Activated CD4-positive, CD25-positive, alpha-beta regulatory T cell (primary cell): ENCODE measurements at places on chromosomes 13 and 19.

GRCh38 chr13:45852494-45852893, 941 bp upstream of the SIAH3 start:
- no peak for DNase-seq

DNA sequence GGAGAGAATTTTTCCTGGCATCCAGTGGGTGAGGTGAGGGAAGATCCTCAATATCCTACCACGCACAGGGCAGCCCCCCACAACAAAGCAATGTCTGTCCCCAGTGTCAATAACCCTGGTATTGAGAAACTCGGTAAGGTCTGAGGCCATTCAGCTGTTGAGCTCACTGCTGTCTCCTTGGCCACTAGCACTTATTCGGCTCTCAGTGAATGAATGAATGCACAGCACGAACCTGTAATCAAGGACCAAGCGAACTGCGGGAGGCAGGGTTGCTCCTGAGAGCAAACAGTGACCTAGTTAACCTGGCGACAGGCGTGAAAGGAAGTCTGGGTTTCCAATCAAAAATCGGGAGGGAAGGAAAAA, 640 bp downstream of the ZSCAN5A start:
- DNase-seq, result no peak

DNA sequence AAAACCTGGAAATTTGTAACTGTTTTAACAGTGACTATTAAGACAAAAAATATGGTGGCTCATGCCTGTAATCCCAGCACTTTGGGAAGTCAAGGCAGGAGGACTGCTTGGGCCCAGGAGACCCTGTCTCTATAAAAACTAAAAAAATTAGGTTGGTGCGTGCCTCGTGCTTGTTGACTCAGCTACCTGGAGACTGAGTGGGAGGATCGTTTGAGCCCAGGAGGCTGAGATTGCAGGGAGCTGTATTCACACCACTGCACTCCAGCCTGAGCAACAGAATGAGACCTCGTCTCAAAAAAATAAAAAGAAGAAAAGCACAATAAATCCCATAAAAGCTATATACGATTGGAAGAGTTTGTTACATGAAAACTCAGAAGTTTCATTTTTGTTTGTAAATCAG, 23.7 kb downstream of the KLF5 start:
- no peak for DNase-seq

DNA sequence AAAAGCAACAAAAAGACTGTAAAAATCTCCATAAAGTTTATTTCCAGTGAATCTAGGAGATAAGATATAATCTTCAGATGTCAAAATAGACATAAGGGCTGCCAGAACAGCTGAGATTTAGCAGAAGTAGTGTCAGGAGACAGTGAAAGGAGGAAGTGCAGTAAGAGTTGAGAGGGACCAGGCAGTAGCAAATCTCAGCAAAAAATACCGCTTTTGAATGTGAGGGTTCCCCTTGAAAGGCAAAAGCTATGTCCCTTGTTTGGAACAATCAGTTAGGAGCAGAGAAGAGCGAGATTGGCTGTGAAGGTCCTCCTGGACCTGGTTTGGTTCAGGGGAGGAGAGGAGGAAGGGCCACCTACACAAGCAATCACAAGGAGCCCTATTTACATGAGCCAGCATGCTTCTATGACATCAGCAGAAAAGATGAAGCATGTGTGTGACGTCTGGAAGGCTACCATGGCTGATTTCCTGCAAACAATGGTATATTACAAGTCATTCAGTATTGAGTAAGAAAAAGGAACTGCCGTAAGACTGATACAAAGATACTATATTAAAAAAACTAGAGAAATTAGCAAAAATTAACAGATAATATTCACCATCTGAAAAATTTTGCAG, 98.9 kb upstream of the SIAH3 start:
- no peak for DNase-seq

GRCh38 chr19:17234911-17235299, 8.9 kb downstream of the OCEL1 start:
- DNase-seq, result peak; percentile 16

GRCh38 chr19:20414120-20414519, 151.5 kb downstream of the ZNF737 start:
- no peak for DNase-seq

DNA sequence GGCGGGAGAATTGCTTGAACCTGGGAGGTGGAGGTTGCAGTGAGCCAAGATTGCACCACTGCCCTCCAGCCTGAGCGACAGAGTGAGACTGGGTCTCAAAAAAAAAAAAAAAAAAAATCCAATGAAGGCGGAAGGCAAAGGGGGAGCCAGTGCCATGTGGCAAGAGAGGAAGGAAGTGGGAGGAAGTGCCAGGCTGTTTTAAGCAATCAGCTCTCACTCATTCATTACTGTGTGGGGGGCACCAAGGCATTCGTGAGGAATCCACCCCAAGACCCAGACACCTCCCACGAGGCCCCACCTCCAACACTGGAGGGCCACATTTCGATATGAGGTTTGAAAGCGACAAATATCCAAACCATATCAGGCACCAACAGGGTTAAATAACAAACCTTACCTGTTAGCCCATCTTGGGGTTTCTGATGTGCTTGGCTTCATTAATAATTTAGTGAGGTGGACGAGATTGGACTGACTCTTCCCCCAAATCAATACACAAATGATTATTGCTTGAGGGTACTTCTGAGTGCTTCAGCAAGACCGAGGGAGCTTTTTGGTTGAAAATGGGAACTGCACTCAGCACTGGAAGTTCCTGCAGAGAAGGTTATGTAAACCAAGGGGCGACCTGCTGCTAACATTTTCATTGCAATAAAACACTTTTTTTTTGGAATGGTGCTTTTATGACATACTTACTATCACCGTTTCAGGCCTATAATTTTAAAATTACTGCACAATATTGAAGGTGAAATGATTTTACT, 7.5 kb upstream of the LRP3 start:
- no peak for DNase-seq

DNA sequence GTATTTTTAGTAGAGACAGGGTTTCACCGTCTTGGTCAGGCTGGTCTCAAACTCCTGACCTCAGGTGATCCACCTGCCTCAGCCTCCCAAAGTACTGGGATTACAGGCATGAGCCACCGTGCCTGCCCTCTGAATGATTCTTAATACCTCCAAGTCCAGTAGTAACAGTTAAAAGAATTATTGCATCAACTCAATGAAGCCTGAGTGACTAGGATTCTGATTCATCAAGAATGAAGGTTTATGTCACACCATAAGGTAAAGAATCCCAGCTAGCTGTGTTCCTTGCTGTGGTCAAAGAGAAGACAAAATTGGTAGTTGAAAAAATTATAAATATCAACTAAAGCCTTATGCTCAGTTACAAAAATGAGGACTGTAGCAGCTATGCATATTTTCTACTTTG, 81.2 kb upstream of the ABCC4 start:
- DNase-seq, result no peak

DNA sequence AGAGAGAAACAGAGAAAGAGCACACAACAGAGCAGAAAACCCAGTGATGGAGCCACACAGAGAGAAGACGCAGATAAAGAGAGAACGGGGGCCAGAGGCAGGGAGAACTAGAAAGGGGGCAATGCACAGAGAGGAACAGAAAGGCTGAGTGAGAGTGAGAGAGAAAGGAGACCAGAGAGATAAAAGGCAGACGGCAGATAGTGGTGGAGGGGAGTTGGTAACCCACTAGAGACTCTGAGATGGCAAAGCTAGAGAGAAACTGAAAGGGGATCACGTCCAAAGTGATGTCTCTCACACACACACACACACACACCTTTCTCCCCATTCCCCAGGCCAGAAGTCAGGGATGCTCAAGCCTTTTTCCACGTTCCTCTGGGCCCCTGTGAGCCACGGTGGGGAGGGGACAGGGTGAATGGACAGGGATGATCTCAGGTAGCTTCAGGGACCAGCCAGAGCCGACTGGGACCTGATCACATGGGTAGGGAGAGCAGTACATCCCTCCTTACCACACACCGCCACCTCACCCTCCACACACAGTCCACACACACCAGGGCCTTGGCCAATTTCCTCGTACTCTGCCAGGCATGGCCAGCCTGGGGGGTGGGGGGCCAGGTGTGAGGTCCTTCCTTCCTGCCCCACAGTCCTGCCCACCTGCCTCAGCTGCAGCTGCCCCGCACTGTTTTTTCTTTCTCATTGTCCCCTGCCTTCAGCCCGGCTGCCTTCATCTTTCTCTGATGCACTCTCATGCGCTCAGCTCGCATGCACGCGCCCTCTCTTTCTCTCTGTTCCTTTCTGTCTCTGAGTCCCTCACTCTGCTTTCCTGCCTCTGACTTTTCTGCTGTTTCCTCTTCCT, 22.5 kb upstream of the POU2F2 start:
- no peak for DNase-seq

DNA sequence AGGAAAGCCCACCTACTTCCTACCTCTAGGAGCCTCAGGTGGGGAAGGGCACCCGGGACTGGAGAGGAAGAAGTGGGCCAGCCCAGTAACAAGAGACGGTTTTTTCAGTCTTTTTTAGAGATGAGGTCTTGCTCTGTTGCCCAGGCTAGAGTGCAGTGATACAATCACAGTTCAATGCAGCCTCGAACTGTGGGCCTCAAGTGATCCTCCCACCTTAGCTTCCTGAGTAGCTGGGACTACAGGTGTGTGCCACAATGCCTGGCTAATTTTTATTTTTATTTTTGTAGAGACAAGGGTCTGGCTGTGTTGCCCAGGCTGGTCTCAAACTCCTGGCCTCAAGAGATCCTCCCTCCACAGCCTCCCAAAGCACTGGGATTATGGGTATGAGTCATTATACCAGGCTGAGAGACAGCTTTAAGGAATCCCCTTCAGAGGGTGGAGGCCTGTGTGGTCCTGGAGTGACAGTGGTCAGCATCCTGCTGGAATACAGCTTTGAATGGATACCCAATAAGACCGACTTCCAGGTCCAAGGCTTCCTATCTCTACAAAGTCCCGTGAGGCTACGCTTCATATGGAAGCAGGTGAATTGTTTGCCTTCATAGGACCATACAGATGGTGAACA, 63.0 kb downstream of the SLC15A1 start:
- DNase-seq, result no peak
